ENCODE measurements at places on chromosomes 11 and 22. TPM values are rescaled to one million over a fixed set of nuclear protein-coding genes. Genes with fewer than 3 reads are reported as not detected.

DNA sequence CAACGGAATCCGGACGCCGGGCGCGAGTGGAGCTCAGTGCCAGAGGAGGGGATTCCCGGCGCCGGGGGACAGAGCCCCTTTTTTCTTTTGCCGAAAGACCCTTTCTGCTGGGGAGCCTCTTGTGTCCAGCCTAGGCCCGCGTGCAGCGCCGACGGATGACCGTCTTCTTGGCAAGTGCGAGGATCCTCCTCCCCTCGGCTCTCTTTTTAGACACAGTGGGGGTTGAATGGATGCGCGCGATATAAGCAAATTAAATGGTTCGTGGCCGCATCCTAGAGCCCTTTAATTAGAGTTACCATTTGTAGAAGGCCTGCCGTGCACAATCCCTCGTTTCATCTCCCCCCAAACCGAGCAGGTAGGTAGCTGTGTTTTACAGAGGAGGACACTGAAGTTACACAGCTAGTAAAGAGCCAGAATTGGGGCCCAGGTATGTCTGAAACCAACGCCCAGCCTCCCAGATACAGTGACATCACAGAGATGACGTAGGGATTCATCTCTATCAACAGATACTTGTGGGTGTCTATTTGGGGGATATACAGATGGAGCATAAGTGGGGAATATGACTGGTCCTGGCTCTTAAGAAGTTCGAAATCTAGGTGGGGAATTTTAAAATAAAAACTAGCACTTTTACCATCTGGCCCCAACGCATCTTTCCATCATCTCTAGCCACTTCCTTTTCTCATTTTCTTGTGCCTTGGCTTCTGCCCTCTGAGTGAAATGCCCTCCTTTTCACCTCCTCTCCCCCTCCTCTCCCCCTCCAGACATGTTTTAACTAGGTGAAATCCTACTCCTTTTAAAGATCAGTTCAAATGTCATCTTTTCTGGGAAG, 875 bp downstream of the TCP11L1 start:
- DNase-seq, result no peak

- peak; percentile 81 for DNase-seq
Observed at GRCh38 chr11:62612366-62613290, at the start of the genes EML3 and ROM1. TSS of gene EML3 (minus strand) at chr11:62612775. CDS start at chr11:62612457, 318 bp downstream. TSS of gene ROM1 (plus strand) at chr11:62613257. CDS start at chr11:62613282, 25 bp downstream.

DNA sequence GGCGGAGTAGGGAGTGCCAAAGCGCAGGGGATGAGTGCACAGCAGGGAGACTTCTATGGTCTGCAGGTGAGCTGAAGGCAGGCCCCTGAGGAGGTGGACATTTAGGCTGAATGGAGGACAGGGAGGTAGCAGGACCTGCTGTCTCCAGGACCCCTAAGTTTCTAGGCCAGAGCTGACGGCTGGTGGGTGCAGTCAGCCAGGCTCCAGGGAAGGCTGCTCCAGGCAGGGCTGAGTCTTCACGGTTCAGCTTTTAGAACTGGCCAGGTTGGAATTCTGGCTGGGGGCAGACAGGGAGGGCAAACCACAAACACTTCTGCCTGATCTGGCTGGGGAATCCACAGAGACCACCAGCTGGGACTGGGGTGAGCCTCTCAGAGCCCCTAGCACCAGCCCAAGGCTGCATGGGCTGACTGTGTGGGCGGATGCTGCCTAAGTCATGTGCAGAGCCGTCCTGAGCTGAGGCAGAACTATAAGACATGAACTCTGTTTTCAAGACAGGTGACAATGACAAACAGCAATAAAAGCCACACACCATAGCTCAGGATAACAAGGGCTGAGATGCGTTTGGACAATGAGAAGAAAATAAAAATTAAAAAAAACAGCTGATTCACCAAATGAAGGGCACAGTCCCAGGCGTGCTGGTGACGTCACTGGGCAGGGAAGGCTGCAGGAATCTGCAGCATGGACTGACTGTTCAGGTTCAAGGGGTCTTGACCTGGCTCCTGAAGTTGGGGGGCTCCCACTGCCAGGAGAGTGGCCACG, 10.4 kb upstream of the MALAT1 start:
- DNase-seq, result no peak

GRCh38 chr22:37775785-37776638, 31.7 kb upstream of the GCAT start:
- DNase-seq, result no peak

GRCh38 chr11:45834298-45834756, 12.9 kb upstream of the CRY2 start:
- DNase-seq, result no peak

DNA sequence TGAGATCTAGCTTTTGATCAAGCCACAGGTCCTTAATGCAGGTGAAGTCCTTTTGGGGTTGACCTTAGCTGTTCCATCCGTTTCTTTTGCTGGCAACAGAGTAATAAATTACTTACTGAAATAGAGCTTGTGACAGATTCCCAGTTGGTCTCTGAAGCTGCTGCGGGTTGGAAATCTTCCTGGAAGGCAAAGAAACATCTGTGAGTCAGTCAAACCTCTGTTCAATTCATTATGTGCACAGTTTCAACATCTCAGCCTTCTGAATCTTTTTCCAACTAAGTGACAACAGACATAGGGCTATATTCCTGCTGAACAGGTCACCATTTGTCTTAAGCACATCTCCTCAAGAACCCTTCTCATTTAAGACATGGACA, 88.9 kb upstream of the DDI1 start:
- DNase-seq, result no peak

- DNase-seq, result no peak
Observed at GRCh38 chr22:31692186-31692886, 30.3 kb upstream of the PISD start.

DNA sequence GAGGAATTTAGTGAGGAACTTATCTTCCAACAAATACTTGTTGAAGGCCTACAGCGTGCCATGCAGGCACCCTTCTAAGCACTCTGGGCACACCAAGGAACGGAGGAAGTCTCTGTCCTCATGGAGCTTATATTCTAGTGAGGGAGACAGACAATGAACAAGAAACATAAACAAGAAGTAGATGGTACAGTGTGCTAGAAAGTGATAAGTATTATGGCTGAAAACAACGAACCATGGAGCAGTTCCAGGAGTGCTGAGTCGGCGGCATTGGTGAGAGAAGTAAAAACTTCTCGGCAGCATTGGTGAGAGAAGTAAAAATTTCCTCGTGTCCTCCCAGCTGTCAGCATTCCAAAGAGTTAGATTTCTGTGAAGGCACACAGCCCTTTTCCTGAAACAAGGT, 53.2 kb downstream of the FAM76B start:
- DNase-seq, result no peak

DNA sequence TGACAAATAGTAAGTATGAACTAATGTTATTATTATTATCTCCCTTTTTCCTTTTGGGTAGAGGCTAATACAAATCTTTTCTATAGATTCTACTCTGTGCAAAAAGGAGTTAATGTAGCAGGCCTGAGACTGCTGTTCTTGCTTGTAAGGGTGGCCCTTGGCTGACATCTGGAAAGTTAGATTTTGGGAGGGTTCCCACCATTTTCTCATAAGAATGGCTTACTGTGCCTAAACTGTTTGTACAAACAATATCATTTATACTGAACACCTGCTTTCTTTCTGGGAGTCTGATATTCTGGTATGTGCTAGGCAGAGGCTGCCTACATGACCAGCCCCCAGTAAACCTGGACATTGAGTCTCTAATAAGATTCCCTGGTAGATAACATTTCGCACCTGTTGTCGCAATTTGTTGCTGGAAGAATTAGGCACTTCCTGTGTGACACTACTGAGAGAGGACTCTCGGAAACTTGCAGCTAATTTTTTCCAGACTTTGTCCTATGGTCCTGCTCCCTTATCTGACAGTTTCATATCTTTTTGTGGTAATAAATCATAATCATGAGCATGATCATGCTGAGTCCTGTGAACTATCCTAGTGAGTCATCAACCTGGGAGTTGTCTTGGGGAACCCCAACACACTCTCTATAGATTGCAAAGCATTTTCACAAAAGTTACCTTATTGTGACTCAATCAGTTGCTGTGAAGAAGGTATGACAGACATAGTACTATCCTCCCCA, 257.7 kb upstream of the CCDC90B start:
- no peak for DNase-seq

GRCh38 chr22:23849009-23850006, 8.4 kb upstream of the SLC2A11 start:
- peak; percentile 86 for DNase-seq

The MMP12 gene
- 1.7 TPM for total RNA-seq

The OR10S1 gene
- total RNA-seq, result not detected

The GLYATL2 gene
- total RNA-seq, result 19.0 TPM

DNA sequence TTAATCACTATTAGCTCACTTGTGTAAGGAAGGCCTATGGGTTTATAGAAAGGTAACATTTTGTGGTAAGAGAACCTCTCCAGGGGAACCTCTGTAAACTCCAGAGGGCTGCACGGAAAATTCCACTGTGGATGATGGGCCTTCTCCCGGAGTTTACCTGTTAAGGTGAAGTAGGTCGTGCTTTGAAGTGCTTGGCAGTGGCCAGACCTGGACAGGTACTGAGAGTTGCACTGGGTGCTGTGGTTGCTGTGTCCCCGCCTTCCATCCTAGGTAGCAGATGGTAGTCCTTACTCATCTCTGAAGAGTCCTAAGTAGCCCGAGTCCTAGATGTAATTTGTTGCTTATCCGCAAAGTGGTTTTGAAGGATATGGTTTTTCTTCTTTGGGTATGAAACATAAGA, 133.4 kb downstream of the TEAD1 start:
- no peak for DNase-seq

The ACCS gene
- 28.1 TPM for total RNA-seq

The MEI1 gene
- total RNA-seq, result 1.4 TPM

DNA sequence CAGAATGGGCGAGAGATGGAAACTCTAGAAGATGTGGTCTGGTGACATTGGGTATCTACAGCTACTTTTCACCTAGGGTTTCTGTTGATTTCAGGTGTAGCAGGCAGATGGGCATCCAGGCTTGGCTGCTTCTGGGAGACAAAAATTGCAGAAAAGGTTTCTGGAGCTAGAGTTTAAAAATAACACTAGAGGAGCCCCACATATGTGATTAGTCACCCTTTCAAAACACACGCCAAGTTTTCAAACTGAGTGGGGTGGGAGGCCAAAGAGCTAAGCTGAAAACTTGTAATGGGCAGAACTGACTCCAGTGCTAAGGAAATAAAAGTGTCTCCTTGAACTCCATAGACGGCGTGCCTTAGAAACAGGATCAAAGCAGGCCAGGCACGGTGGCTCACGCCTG, 80.8 kb downstream of the GRK3 start:
- no peak for DNase-seq

DNA sequence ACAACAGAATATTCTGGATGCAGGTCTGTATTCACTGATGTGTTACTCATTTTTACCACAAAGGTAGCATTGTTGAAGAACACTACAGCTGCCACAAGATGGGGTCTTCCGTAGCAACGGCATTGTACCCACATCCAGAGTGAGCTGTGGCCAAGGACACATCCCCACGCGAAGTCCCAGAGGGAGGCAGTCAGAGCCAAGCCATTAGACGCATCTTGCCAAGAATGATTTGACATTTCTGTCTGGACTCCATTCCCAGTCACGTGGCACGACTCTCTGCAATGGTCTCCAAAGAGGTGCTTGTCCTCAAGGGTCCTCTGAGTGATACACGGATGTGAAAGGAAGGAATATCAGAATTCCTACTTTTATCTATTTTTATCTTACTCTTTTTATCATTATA, 15.5 kb downstream of the OPCML start:
- no peak for DNase-seq

- DNase-seq, result no peak
Observed at GRCh38 chr22:33557836-33558235, 362.4 kb downstream of the LARGE1 start.

GRCh38 chr22:19604711-19605268, 80.6 kb upstream of the CLDN5 start:
- DNase-seq, result no peak

The MS4A3 gene
- total RNA-seq, result 0.40 TPM

- DNase-seq, result no peak
Observed at GRCh38 chr11:132254906-132255305, 884.5 kb downstream of the NTM start.

The FOLR2 gene
- 18.9 TPM for total RNA-seq

GRCh38 chr11:107563702-107564101, 1.8 kb downstream of the ALKBH8 start:
- DNase-seq, result peak; percentile 29

The SSTR3 gene
- 0.06 TPM for total RNA-seq

- no peak for DNase-seq
Observed at GRCh38 chr22:46517255-46517761, 20.1 kb downstream of the CELSR1 start.

DNA sequence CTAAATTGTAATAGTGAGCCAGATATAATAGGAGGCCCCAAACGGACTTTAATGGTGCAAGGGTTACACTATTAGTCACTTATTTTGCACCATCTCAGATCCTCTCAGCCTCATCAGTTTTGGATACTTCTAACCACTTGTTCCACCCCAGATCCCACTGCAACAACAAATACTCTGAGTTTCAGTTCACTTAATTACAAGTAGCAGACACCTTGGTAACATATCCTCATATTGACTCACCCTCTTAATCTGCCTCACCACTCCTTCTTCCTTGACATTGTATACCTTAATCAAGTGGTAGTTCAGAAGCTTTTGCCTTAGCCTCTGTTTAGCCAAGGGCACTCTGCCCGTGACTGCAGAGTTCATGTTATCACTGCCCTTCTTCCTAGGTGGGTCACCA, 256.1 kb upstream of the UBASH3B start:
- no peak for DNase-seq

DNA sequence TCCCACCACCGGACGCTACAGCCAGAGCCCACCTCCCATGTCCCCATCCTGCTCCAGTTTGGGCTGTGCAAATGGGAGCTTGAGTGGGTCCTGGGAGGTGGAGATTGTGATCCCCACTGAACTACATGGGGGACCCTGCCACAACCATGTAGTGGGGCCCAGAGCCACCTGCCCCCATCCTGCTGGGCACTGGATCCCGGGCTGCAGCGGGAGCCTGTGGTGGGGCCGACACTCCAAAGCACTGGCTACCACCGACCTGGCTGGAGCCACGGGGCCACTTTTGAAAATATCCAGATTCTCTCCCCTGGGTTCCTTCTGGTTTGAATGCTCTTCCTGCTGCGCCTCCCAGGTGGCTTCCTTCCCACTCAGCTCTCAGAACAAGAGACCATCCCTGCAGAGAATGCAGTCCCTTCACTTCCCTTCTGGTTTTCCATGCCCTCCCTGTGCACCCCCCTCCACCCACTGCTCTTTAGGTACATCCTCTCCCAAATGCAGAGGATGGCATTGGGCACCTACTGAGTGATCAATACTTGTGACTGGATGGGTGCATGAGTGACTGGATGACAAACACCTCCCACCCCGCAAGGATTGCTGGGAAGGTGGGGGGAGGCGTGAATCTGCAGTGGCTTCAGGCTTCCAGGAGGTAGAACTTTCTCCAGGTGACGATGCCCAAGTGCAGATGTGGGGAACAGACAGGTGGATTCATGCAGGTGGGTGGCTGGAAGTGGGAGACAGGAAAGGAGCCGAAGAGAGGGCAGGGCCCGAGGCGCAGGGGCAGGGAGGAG, 846 bp upstream of the UNC93B1 start:
- no peak for DNase-seq

DNA sequence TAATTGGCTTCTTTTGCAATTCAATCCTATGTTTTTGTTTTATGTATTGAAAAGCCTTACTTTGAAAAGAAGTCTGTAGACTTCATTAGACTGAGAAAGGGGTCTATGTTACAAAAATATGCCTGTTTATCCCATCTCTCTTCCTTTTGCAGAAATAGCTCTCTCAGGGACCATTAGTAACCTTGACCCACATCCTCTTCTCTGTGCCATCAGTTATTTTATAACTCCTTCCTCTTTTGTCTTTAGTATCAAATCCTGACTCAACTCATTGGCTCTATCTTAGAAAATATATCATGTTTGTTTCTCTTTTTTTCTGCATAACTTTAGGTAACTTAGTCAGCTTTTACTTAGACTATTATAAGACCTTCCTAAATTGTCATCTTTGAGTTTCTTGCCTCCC, 20.3 kb downstream of the ZC3H12C start:
- DNase-seq, result no peak

The SESN3 gene
- 46.9 TPM for total RNA-seq

- DNase-seq, result no peak
Observed at GRCh38 chr11:104442321-104442720, 278.4 kb upstream of the PDGFD start.
